CD4-positive, alpha-beta T cell treated with Interferon gamma for 1 hour (primary cell): ENCODE measurements at places on chromosomes 11 and 22.

DNA sequence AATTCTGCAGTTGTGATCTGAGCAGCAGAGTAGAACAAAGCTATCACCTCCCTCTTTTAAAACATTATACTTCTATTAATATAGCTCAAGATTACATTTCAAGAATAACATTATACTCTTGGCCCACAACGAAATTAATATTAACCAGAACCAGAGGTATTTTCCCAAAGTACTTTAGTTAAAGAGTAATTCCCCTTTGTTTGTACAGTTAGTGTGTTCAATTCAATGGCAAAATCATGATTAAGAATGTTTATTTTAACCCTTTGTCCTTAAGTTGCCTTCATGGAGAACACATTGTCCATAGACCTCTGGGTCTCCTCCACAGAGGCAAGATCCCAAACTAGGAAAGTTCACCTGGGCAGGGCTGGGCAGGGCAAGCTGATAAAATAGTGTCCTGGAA is 88.0 kb upstream of the CSNK2A3 start:
- no peak for DNase-seq

- no peak for DNase-seq
Measured at GRCh38 chr22:49768077-49768910, 59.4 kb downstream of the BRD1 start.

DNA sequence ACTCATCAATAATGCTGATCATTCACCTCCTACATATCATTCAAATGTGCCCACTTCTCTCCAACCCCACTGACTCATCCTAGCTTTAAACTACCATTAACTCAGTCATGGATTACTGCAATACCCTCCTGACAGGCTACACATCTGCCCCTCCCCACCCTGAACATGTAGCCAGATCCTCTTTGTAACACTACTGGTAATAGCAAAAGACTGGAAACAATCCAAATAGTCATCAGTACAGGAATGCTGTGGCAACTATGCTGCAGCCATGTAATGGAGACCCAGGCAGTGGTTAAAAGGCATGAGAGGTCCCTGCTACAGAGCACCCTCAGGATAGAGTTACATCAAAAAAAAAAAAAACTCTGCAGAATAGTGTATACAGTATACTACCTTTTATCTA is 16.6 kb downstream of the SLC43A3 start:
- DNase-seq, result no peak

GRCh38 chr22:30855677-30856518 is 112.7 kb downstream of the MORC2 start:
- DNase-seq, result no peak
